ENCODE measurements at places on chromosomes 11 and 22.
A peak's percentile ranks its signal among the peaks of the same experiment; 100 is the strongest.

DNA sequence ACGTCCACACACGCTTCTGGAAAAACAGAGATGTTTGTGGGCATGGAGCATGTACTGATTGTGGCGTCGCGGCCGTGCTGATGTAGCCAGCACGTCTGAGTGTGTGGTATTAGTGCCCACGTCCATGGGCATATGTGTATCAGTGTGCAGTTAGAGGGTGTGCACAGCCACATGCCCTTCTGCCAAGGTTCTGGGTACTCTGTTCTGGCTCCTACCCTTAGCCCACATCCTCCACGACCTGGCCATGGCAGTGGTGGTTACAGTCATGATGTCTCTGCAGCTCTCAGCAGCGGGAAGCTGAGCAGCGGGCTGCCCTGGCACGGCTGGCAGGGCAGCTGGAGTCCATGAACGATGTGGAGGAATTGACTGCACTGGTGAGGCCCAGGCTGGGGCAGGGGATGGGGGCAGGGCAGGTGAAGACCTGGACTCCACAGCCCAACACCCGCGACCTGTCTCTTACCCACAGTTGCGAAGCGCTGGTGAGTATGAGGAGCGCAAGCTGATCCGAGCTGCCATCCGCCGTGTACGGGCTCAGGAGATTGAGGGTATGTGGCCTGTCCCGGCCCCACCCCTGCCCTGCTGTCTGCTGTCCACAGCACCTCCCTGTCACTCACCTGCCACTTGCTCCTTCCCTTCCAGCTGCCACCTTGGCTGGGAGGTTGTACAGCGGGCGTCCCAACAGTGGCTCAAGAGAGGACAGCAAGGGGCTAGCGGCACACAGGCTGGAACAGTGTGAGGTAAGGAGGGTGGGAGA is 7.3 kb downstream of the SMTN start:
- DNase-seq: no peak

DNA sequence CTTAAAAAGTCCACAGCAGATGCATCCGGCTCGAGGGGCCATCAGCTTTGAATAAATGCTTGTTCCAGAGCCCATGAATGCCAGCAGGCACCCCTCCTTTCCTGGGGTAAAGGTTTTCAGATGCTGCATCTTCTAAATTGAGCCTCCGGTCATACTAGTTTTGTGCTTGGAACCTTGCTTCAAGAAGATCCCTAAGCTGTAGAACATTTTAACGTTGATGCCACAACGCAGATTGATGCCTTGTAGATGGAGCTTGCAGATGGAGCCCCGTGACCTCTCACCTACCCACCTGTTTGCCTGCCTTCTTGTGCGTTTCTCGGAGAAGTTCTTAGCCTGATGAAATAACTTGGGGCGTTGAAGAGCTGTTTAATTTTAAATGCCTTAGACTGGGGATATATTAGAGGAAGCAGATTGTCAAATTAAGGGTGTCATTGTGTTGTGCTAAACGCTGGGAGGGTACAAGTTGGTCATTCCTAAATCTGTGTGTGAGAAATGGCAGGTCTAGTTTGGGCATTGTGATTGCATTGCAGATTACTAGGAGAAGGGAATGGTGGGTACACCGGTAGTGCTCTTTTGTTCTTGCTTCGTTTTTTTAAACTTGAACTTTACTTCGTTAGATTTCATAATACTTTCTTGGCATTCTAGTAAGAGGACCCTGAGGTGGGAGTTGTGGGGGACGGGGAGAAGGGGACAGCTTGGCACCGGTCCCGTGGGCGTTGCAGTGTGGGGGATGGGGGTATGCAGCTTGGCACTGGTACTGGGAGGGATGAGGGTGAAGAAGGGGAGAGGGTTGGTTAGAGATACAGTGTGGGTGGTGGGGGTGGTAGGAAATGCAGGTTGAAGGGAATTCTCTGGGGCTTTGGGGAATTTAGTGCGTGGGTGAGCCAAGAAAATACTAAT is 1.9 kb downstream of the NEAT1 start:
- DNase-seq: peak; percentile 77

GRCh38 chr11:852762-853161 is 10.1 kb downstream of the TSPAN4 start:
- no peak for DNase-seq

DNA sequence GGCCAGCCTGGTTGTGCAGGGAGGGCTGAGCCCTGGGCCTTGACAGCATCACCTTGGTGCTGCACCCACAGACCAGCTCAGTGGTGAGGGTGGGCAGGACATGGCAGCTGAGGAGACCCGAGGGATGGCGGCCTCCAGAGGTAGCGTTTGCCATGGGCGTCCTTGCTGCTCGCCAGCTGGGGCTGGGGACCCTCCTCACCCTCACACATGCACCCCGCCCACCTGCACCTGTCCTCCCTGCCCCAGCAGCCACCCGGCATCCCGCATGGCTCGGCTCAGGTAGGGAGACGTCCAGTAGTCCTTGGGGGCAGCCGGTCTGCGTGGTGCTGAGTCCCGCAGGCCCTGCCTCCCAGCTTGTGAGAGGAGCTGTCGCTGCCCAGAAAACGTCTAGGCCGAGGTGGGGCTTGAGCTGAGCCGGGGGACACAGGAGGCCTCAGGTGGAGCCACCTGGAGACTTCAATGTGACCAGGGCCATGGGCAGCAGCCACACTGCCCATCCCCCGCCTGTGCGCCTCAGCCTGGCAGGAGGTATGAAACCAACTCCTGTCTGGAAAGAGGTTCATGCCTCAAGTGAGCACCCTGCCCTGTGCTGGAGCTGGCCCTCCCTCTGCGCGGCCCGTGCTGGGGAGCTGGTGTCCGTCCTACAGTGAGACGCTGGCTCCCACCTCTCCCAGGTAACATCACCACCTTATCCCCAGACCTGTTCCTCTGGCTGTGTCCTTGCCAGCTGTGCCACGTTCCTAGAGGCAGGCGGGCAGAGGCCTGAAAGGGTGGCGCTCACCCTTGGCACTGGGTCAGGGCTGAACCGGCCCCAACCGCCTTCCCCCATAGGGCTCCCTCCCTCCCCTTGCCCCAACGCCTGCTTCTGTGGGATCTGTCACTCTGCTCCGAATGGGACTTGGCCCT is 3.3 kb upstream of the TRABD start:
- no peak for DNase-seq

DNA sequence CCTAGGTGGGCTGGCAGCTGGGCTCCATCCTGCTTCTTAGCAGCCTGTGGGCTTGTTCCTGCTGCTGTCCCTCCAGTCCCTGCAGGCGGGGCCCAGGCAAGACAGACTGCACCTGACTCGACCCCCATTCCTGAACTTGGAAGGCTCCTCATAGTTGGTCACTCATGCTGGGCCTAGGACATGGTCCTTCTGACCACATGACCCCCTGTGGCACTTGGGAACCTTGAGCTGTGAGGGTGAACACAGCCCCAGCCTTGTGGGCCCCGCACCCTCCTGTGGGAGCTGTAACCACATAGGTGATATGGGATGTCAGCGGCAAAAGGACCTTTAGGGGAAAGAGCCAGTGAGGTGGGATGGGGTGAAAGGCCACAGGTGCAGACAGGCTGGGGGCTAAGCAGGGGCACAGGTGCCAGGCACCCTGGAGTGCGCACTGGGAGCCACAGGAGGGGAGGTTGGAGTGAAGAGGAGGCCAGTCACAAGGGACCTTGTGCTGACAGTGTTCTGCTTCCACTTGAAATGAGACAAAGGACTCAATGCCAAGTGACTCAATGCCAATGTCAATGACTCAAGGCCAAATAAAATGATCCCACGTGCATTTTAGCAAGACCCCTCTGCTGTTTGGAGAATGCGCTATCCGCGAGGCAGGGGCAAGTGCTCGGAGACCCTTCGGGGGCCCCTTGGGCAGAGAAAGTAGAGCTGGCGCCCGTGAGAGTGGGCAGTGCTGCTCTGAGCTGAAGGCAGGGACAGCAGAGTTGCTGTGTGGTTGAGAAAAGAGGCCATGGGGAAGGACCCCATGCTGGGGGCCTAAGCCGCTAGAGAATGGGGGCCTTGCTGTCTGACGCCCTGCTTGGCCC is 90.7 kb downstream of the MORC2 start:
- no peak for DNase-seq

- DNase-seq: no peak
These were observed 442 bp downstream of the PELI3 start for GRCh38 chr11:66467034-66467659.

DNA sequence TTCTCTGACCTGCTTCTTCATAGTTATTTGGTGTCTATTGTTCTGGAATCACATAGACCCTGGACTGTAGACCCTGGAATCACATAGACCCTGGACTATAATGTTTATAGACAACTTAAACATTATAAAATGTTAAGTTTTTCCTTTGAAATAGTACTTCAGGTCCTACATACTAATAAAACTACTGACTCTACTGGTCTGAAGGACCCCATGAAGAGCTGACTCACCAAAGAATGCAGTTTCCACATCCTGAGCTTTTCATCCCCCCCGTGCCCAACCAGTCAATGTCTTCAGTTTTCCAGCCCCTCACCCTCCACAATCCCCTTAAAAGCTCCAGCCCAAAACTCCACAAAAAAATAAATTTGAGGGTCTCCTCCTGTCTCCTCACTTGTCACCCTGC is 6.6 kb upstream of the PLEKHA7 start:
- DNase-seq: no peak

- DNase-seq: no peak
These were observed 39.3 kb downstream of the CAPN1 start for GRCh38 chr11:65221026-65221425.

DNA sequence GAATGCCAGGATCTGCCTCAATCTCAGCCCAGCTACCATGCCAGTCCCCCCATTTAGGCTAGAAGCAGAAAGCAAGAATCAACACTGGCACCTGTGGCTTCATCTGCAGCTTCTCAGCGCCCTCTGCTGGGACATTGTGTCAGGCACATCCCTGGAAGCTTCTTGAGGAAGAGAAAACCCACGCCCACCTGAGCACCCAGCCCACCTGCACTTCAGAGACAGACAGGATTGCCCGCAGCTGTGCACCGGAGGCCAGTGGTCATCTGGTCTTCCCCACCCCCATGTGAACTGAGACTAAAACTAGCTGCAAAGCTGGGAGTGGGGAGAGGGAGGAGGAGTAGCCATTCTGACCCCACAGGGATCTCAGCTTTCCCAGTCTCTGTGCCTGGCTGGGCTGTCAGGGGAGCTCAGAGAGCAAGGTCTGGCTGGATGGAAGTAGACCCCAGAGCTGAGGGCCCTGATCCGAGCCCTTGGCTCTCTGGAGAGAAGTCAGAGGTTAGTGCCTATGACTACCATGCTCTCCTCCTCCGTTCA is 66.8 kb downstream of the FEZ1 start:
- peak; percentile 44 for DNase-seq

DNA sequence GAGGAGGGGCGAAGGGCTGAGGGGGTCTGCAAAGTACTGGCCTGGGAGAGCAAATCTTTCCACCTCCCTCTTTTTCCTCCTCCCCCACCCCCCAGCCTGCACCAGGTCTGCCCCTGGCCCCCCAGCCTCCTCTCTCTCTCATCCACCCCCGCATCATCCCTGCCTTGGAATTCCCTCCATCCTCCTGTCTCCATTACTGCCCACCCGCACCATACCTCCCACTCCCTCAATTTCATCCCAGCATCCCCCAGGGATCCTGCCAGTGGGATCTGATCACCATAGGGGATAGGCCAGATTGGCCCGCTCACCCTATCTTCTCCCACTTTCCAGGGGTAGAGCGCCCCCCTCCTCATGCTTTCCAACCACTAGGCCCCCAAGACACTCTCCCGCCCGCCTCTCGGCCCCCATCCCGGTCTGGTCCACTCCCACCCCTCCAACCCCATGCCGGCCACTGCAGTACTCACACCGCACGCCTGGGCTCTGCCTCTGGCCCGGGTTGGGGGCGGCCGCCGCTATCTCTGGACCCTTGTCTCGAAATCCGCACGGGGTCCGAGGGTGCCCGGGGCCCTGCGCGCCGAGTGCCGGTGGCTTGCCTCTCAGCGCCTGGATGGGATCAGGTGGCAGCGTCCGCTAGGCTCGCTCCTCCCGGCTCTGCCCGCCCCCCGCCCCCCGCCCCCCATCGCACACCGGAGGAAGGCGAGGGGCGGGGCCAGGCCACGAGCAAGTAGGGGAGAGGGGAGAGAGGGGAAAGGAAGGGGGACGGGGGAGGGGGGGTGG is at the start of gene GAL3ST3:
TSS of gene GAL3ST3 (minus strand) at position 615 of the 777 bp plus-strand sequence. CDS start 3,746 bp downstream, outside the sequence.
- DNase-seq: no peak

DNA sequence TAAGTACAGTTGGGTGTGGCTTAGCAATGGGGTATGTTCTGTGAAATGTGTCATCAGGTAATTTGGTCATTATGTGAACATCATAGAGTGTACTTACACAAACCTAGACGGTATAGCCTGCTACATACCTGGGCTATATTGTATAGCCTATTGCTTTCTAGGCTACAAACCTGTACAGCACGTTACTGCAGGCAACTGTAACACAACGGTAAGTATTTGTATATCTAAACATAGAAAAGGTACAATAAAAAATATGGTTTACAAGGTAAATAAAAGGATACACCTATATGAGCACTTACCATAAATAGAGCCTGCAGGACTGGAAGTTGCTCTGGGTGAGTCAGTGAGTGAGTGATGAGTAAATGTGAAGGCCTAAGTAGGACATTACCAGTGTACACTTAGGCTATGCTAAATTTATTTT is 73.1 kb upstream of the GDPD4 start:
- DNase-seq: no peak

DNA sequence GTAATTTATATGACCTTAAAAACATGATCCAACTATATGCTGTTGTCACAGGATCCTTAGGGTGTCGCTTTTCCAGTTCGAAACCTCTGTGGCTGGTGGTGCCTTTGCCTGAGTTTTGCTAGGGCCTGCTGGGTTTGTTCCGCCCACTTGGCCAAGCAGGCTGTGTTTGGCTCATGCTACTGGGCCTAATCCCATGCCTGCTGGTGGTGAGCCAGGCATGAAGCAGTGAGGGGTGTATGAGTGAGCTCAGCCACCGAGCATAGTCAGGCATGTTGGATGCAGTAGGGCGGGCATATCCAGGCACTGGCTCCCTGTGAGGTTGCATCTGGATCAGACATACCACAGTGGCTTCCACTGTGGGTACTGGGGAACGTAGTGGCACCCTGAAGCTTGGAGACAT is 16.3 kb downstream of the NPAT start:
- DNase-seq: no peak

DNA sequence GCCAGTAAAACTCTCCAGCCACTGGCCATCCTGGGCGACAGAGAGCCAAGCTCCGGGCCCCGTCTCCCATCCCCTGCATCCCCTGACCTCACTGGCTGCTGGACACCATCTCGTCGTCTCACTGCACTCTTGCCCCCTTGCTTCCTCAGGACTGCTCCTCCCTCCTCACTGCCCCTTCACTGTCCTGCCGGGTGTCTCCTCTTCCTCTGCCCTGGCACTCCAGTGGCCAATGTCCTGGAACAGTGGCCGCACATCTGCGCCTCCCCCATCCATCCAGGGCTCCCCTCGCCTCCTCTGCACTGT is 800.4 kb downstream of the BRD1 start:
- no peak for DNase-seq

- DNase-seq: no peak
These were observed 4.6 kb downstream of the LGALS12 start for GRCh38 chr11:63510360-63511047.

GRCh38 chr22:38510416-38510970 is 4.4 kb upstream of the DDX17 start:
- no peak for DNase-seq

All from CD8-positive, alpha-beta T cell (primary cell).